ENCODE measurements at places on chromosomes 7 and 10. TPM values are rescaled to one million over a fixed set of nuclear protein-coding genes. Genes with fewer than 3 reads are reported as not detected.
A peak's percentile ranks its signal among the peaks of the same experiment; 100 is the strongest.

DNA sequence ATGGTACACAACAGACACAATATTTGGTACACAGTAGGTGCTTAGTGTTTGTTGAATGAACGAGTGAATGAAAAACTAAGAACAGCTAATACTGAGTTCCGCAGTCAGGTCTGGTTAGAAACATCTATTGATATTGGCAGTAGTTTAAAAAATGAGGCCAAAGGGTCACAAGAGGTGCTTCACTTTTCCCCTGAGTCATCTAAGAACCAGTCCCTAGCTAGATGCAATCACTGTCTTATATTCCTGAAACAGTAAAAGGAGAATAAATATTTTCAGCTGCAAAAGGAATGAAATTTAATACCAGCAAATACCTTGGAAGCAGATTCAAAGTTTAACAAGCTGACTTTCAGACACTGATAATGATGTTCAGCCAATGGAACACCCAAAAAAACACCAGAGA, 54.5 kb downstream of the SCRN1 start:
- DNase-seq = no peak
- H3K27ac ChIP-seq = no peak overlapping the region
- no peak overlapping the region for H3K4me3 ChIP-seq
- peaks cover 42% of the 10 kb centered on the region for H3K36me3 ChIP-seq

DNA sequence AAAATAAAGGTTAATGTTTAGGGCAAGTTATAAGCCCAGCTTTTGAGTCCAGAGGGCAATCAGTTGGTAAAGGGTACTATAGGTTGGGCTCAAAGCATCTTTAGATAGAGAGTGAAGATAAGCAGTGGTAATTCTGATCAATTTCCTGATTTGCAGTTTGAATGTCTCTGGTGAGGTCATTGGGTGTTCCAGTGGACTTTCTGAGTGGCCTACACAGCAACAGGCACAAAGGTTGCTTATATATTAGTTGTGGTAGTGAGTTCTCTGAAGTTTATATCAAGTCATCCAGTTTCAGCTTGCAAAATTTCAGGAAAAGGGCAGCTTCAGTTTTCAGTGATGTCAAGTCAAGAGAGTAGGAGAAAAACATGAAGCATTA, 29.1 kb downstream of the GIMAP5 start:
- H3K27me3 ChIP-seq = peaks cover 4% of the 10 kb centered on the region
- H3K4me1 ChIP-seq = no peaks in the 10 kb centered on the region
- no peak for DNase-seq
- H3K4me3 ChIP-seq = no peak overlapping the region

DNA sequence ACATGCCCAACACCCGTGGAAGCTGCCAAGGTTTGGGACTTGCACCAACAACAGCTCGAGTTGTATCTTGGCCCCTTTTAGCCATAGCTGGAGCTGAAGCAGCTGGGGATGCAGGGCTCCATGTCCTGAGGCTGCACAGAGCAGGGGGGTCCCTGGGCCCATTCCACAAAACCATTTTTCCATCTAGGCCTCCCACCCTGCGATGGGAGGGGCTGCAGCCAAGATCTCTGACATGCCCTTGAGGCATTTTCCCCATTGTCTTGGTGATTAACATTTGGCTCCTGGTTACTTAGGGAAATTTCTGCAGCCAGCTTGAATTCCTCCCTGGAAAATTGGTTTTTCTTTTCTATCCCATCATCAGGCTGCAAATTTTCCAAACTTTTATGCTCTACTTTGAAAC, 637.8 kb upstream of the VSTM2A start:
- no peak overlapping the region for H3K27ac ChIP-seq
- H3K4me1 ChIP-seq = no peaks in the 10 kb centered on the region
- no peak overlapping the region for H3K4me3 ChIP-seq
- no peak for DNase-seq
- H3K36me3 ChIP-seq = no peaks in the 10 kb centered on the region

- H3K27me3 ChIP-seq = peaks cover 11% of the 10 kb centered on the region
- no peak overlapping the region for H3K27ac ChIP-seq
- DNase-seq = no peak
Measured at GRCh38 chr10:99647601-99648151, 11.6 kb upstream of the ENTPD7 start.

GRCh38 chr7:105877736-105878135, 1.3 kb upstream of the ATXN7L1 start:
- DNase-seq = no peak
- peaks cover 9% of the 10 kb centered on the region for H3K36me3 ChIP-seq
- H3K4me1 ChIP-seq = peaks cover 34% of the 10 kb centered on the region
- H3K27ac ChIP-seq = peak overlapping the region; percentile 48

GRCh38 chr10:78199005-78199725, 165.5 kb downstream of the RPS24 start:
- no peaks in the 10 kb centered on the region for H3K36me3 ChIP-seq
- H3K27me3 ChIP-seq = peaks cover 4% of the 10 kb centered on the region
- H3K27ac ChIP-seq = no peak overlapping the region
- peaks cover 6% of the 10 kb centered on the region for H3K4me1 ChIP-seq

GRCh38 chr10:72308320-72308987, 34.7 kb downstream of the DDIT4 start:
- H3K27ac ChIP-seq = peak overlapping the region; percentile 39
- no peak overlapping the region for H3K4me3 ChIP-seq
- no peak for DNase-seq
- H3K27me3 ChIP-seq = no peaks in the 10 kb centered on the region
- H3K4me1 ChIP-seq = peaks cover 16% of the 10 kb centered on the region

- no peak overlapping the region for H3K4me3 ChIP-seq
- H3K27ac ChIP-seq = no peak overlapping the region
- no peaks in the 10 kb centered on the region for H3K4me1 ChIP-seq
- H3K36me3 ChIP-seq = peaks cover 34% of the 10 kb centered on the region
- no peaks in the 10 kb centered on the region for H3K27me3 ChIP-seq
Measured at GRCh38 chr7:149544028-149544427, 46.4 kb upstream of the ZNF746 start.

DNA sequence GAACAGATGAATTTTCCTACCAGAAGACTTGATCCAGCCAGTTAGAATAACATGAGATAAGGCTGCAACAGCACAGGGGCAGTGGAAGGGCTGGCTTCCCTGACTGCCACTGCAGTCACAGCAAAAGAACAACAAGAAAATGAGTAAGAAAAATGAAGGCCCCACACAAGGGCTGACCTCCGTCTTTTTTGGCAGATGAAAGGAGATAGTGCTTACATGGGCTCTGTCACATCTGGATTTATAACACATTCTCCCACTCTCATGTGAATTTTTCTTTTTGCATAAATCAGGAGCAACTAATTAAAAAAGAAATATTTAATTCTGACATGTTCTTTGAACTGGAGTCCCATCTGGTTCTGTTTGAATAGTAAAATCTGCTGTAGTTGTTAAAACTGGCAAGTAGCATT, 99.6 kb downstream of the NRP1 start:
- peaks cover 42% of the 10 kb centered on the region for H3K36me3 ChIP-seq
- H3K27ac ChIP-seq = peak overlapping the region; percentile 51
- peaks cover 53% of the 10 kb centered on the region for H3K4me1 ChIP-seq

DNA sequence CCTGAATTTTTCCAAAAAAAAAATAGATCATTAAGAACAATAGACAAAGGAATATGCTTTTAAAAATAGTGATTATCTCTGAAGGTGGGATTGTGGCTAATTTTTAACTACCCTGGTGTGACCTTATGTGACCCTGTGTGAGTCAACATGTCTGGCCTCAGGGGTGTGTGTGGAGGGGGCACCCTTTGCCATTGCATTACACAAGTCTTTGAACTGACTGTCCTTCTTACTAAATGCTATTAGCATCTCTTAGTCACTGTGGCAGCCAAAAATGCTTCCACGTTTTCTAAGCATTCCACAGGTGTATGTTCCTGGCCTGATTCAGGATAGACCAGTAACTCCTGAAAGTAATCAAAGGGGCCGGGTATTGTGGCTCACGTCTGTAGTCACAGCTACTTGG, 175.4 kb downstream of the MGMT start:
- DNase-seq = no peak
- no peaks in the 10 kb centered on the region for H3K36me3 ChIP-seq
- H3K4me1 ChIP-seq = no peaks in the 10 kb centered on the region
- no peak overlapping the region for H3K27ac ChIP-seq
- H3K4me3 ChIP-seq = no peak overlapping the region

GRCh38 chr7:41261080-41261479, 441.8 kb downstream of the INHBA start:
- no peak overlapping the region for H3K27ac ChIP-seq
- DNase-seq = no peak
- H3K4me1 ChIP-seq = peaks cover under 1% of the 10 kb centered on the region
- H3K36me3 ChIP-seq = no peaks in the 10 kb centered on the region
- no peaks in the 10 kb centered on the region for H3K27me3 ChIP-seq

GRCh38 chr7:69665369-69665768, 67.1 kb downstream of the AUTS2 start:
- DNase-seq = no peak
- H3K36me3 ChIP-seq = peaks cover 4% of the 10 kb centered on the region
- H3K27me3 ChIP-seq = no peaks in the 10 kb centered on the region
- no peak overlapping the region for H3K27ac ChIP-seq

DNA sequence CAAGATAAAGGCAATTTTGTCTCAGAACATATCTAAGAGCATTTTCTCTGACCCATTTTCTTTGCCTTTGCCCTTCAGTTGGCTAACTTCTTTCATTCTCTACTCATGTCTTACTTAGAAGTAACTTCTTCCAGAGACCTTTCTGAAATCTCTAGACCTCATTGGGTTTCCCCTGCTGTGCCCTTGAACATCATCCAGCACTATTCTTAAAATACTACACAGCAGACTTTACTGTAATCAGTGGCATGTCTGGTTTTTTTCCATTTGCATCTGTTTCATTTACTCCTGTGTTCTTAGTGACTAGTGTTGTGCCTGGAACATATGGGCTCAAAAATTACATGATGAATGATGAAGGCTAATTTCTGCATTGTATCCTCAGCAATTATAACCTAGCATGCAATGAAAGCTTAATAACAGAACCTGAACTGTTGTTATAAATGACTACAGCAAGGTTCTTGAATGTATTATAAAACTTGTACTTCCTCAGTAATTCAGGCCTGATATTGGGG, 301.9 kb downstream of the CDK14 start:
- DNase-seq = no peak
- H3K27ac ChIP-seq = no peak overlapping the region
- H3K4me1 ChIP-seq = peaks cover 7% of the 10 kb centered on the region
- H3K27me3 ChIP-seq = no peaks in the 10 kb centered on the region
- no peak overlapping the region for H3K4me3 ChIP-seq
- H3K36me3 ChIP-seq = no peaks in the 10 kb centered on the region

- peak overlapping the region; percentile 93 for H3K27ac ChIP-seq
- peaks cover 18% of the 10 kb centered on the region for H3K4me1 ChIP-seq
- H3K36me3 ChIP-seq = no peaks in the 10 kb centered on the region
- peak overlapping the region; percentile 95 for H3K4me3 ChIP-seq
- no peak for DNase-seq
Measured at GRCh38 chr7:2633538-2634266, 1.9 kb downstream of the TTYH3 start.

DNA sequence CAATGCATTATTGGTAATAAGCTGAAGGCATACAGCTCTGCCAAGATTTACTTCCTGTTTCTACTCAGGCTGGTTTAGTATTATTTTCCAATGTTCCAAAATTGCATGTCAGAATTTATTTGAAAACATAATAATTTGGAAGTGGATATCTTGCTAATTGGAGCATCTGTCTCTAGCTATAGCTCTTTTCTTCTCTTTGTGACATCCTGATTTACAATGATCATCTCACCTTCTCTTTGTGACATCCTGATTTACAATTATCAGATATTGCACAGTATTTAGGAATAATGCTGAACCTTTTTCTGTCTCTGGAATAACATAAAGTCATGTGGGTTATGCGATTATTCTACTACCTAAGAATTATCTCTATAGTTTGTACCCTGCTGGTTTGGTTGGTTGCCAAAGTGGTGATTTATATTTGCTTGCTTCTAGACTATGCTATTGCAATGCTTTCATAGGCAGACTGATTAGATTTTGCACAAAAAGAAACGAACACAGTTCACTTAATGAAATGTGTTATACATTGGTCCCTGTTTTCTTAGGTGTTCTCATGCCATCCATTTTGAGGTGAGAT, 44.3 kb upstream of the CABCOCO1 start:
- no peaks in the 10 kb centered on the region for H3K36me3 ChIP-seq
- no peaks in the 10 kb centered on the region for H3K27me3 ChIP-seq
- H3K4me1 ChIP-seq = peaks cover 26% of the 10 kb centered on the region
- DNase-seq = no peak

- H3K27me3 ChIP-seq = no peaks in the 10 kb centered on the region
- H3K4me3 ChIP-seq = no peak overlapping the region
- DNase-seq = no peak
- H3K36me3 ChIP-seq = no peaks in the 10 kb centered on the region
- H3K4me1 ChIP-seq = peaks cover 14% of the 10 kb centered on the region
Measured at GRCh38 chr7:14233076-14233867, 243.8 kb upstream of the ETV1 start.

DNA sequence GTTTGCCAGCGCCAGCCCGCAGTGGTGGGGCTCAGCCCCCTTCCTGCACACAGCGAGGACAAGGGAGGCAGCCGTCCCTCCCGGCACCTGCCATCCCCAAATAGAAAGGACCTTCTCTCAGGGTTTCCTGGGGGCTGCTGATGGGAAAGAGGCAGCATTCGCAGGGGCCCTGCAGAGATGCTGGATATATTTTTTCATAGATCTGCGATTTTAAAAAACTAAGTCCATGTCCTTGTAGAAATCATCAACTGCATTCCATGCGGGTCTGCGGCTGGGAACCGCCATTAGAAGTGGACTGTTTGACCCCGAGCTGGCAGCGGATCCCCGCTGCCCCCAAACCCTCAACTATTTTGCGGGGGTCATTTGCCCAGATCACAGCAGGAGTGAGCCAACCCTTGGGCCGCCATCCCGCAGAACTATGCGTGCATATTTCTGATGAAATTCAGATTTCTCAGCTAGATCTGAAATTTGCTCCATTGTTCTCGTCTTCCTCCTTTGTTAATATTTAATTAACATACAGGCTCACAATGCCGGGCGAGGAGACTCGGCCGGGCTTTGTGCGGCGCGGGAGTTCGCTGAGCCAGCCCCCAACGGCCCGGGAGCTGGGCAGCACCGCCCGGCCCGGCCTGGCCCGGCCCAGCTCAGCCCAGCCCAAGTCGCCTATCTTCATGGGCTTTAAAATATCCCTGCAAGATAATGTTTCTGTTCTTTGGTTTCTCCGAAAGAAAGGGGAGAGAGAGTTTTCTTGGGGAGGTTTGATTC, 2.0 kb downstream of the EN2 start:
- H3K4me3 ChIP-seq = peak overlapping the region; percentile 82
- H3K27me3 ChIP-seq = peaks cover 88% of the 10 kb centered on the region
- H3K4me1 ChIP-seq = no peaks in the 10 kb centered on the region
- no peak for DNase-seq
- no peak overlapping the region for H3K27ac ChIP-seq

GRCh38 chr7:105768898-105769507, 107.4 kb downstream of the ATXN7L1 start:
- peaks cover 19% of the 10 kb centered on the region for H3K36me3 ChIP-seq
- no peak overlapping the region for H3K4me3 ChIP-seq
- DNase-seq = no peak
- no peak overlapping the region for H3K27ac ChIP-seq

The GRID2IP gene
- total RNA-seq = 1.6 TPM

The SLC18A3 gene
- total RNA-seq = 6.2 TPM

The DKK1 gene
- total RNA-seq = 33.2 TPM

The ZNF853 gene
- total RNA-seq = 9.2 TPM

The VENTX gene
- total RNA-seq = not detected

The C10orf105 gene
- not detected for total RNA-seq

The TET1 gene
- total RNA-seq = 29.0 TPM

The IGF2BP3 gene
- 99.3 TPM for total RNA-seq

The SPDYE5 gene
- total RNA-seq = not detected

The NANOS1 gene
- 14.4 TPM for total RNA-seq

The BET1 gene
- 25.9 TPM for total RNA-seq

The LIPM gene
- not detected for total RNA-seq

Data from type B pancreatic cell (in vitro differentiated cells).